ENCODE measurements at places on chromosomes 1 and 21.

DNA sequence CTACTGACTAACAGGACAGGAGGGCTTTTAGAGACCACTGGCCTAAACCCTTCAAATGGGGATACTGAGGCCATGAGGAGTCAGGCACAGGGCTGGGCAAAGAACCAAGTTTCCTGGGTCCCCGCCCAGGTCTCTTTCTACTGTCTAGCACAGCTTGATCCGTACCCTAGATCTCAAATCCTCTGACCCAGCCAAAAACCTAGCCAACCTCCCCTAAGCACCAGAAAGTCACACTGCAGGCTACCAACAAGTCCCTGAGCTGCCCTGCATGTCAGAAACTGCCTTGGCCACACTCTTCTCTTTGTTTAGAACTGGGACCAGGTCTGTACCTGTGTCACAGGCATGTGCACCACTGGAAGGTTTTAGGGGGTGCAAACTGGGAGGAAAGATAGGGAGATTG lies 33.6 kb downstream of the AHDC1 start:
- no peak for DNase-seq

DNA sequence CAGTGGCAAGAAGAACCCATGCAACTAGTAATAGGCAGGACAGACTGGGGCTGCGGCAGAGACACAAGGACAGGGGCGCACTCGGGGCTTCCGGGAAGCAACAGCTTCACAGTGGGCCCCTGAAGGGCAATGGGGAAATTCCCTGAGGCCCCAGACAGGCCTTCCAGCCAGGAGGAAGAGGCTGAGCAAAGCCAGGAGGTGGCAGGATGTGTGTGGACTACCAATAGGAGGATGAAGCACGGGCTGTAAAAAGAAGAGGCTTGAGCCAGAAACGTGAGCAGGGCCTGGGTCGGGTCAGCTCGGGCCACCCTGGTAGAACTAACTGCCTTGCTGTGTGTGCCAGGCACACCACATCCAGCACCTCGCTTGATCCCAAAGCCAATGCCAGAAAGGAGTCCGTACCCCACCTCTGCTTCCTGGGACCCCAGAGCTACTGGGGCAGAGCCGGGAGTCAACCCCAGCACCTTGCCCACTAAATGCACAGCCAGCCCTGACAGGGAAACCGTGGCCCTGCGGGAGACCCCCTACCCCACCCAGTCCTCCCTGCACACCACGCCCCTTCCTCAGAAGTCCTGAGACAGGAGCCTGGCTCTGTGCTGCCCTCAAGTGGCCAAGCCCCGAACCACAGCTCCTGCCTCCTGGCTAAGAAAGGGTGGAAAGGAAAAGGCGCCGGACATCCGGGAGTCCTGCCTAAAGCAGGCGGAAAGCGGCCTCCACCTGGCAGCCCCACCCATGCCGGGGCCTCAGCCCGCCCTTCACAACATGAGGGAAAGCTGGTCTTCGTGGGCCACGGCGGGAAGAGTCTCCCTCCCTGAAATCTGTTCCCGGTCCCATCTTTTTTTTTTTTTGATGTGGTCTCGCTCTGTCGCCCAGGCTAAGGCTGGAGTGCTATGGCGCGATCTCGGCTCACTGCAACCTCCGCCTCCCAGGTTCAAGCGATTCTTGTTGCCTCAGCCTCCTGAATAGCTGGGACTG lies 33.7 kb downstream of the TTC39A start:
- peak; percentile 74 for DNase-seq

GRCh38 chr1:201444792-201445191 lies 23.3 kb upstream of the TNNI1 start:
- DNase-seq = no peak

GRCh38 chr1:218694636-218695035 lies 349.5 kb downstream of the TGFB2 start:
- DNase-seq = no peak

DNA sequence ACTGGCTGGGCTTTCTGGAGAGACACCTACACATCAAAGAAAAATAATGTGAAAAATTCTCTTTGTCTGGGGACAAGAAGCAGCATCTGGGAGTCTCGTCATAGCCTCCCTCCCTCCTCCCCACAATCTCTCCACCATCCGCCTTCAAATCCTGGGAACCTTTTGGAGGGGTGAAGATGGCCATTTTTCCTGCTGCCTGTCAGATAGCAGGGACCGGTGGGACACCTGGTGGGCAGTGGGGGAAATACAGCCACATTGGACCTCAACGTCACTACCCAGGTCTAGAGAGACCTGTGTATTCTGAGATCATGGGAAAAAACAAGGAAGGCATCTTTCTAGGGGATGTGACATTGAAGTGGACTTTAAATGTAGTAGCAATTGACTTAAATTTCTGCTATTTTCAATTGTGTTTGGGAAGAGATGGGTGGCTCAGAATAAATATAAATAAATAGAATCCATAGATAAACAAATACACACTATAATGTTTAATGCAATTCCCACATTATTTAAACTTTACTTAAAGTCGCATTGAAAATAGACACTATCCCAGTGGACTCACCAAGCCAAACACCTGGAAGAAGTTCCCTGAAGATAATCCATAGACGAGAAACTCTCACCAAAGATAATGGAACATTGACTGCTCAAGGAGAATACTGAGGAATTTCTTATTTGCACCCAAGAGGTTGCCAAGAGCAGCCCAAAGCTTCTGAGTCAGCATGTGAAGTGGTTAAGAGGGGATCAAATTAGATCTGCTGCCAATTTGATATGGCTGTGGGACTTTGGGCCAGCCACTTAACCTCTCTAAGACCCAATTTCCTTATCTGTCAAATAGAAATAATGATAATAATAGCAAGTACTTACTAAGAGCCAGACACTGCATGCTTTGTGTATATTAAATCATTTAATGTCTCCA lies 147.6 kb upstream of the CAMK1G start:
- DNase-seq = peak; percentile 48

GRCh38 chr1:218374401-218375353 lies 29.5 kb downstream of the TGFB2 start:
- no peak for DNase-seq

DNA sequence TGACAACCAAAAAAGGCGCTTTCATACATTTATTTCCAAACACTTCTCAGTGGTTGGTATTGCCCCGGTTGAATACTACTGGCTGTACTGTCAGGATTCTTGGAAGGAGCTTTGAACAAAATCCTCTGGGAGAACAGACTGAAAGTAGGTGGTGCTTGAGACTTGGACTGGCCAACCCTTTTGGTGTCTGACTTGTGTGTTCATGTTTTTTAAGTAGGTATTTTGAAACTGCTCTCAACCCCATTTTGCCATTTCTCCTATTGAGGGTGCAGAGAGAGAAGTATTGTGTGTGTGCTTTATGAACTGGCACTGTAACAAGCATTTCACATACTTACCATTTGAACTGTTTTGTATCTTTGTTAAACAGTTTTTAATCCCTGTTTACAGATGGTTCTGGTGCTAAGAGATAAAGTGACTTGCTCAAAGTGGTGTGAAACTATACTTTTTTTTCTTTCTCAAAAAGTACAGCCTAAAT lies 21.2 kb downstream of the ARID1A start:
- no peak for DNase-seq

DNA sequence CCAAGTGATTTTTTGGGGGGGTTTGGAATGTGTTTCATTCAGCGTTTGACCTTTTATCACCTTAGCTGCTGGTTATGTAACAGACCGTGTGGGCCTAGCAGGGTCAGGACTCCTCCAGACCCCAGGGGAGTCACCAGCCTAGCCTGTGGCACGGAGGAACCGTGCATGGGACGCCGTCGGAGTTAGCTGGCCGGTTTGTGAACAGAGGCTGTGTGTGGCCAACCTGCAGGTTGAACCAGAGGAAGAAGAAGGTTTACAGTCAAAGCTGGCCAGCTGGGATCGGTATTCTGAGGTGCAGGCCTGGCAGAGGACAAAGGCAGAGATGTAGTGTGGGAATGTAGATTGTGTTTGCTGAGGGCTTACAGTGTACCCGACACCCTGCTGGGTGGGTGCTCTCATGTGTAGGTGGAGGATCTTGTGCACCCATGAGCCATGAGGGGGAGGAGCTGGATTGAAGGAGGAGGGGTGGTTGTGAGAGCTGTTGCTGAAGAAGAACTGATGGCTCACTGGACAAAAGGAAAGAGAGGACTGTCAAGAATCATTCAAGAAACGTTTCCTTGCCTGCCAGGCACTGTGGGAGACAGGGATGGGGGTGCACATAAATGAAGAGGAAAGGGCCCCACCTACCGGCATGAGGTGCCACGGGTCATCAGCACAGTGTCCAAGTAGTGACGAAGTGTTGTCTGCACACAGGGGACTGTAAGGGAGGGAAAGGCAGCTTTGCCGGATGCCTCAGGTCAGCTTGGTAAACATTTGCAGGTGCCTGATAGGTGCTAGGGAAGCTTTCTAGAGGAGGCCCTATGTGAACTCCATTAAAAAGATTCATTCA lies 40.0 kb upstream of the PWP2 start:
- DNase-seq = no peak
